ENCODE measurements at places on chromosomes 6 and 20. TPM values are rescaled to one million over a fixed set of nuclear protein-coding genes. Genes with fewer than 3 reads are reported as not detected.

DNA sequence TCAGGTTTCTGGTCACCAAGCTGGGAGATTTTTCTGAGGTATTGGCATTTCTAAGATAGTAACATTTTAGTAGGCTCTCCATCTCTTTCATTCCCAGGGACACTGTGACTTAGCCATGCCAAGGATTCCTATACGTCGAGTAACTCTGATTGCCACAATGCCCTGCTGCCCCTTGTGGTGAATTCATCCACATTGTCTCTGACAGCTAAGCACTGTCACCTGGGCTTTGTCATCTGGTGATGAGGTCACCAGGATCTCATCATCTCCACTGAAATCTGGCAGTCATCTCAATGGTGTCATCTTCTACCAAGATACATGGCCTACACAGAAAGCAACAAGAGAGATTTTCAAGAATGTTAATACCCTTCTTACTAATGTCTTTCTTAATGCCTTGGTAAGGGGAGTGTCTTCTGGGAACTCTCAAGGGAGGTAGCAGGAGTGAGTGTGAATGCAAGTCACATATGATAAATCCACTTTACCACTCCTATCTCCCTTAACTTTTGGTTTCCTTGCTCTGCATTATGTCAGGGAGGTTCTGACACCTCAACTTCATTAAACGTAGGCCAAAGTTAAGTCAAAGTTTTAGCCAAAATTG, 246.7 kb downstream of the CD109 start:
- no peak for DNase-seq

- peak; percentile 44 for DNase-seq
Measured at GRCh38 chr6:6724539-6725467, 136.3 kb downstream of the LY86 start.

DNA sequence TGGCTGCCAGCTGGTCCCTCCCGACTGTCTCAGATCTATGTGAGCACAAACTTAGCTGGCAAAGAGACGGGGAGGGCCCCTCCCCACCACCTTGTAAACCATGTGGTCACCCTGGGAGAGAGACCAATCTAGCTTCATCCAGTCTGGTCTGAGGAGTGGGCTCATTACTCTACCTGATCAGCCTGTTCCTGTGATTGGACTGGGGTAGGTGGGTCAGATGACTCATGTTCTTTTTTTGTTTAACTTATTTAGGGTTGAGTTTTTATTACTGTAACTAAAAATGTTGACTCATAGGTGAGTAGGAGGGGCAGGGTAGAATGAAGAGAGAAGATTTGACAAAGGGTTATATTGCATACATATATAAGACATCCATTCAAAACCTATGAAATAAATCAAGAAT, 4.7 kb downstream of the GSTA4 start:
- no peak for DNase-seq

- DNase-seq, result no peak
Measured at GRCh38 chr20:51359401-51359800, 183.1 kb downstream of the NFATC2 start.

- DNase-seq, result no peak
Measured at GRCh38 chr6:149642829-149643580, 5.5 kb downstream of the KATNA1 start.

- no peak for DNase-seq
Measured at GRCh38 chr6:33695451-33695887, 16.0 kb downstream of the UQCC2 start.

- DNase-seq, result no peak
Measured at GRCh38 chr6:47520282-47520681, 42.7 kb downstream of the CD2AP start.

DNA sequence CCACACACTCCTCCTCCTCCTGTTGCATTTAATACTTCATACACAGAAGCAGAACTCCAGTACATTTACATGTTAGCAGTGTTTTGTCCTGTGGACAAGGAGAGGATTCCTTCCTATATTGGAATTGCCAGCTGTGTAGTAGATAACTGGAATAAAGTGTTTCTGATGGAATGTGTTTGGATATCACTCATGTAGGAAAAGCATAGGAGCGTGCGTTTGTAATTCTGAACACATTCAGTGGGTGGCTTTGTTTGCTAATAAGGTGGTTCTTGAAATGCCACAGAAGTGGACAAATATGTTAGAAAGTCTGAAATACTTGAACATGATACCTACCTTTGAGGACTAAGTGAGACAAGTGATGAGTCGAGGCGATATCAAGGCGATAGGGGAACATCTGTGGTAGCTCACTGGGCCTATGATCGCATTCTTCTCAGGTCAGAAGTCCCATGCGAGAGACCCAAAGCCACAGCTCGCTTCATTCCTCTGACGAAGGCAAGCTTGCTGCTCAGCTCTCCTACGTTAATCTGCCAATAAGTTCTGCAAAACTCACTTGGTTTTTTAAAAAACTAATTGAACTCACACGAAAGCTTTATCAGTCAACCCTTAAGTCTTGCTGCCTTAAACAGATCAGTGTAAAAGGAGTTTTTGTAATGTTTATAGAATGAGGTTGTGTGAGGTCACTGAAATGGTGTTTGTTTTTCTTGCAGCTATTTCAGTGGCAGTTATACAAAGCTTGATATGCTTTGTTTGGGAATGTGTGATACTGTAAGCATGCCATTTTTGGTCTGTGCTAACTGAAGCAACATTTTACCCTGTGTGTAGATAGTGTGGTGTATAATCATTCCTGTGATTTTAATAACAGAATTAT, 159.9 kb downstream of the SOX4 start:
- DNase-seq, result no peak

DNA sequence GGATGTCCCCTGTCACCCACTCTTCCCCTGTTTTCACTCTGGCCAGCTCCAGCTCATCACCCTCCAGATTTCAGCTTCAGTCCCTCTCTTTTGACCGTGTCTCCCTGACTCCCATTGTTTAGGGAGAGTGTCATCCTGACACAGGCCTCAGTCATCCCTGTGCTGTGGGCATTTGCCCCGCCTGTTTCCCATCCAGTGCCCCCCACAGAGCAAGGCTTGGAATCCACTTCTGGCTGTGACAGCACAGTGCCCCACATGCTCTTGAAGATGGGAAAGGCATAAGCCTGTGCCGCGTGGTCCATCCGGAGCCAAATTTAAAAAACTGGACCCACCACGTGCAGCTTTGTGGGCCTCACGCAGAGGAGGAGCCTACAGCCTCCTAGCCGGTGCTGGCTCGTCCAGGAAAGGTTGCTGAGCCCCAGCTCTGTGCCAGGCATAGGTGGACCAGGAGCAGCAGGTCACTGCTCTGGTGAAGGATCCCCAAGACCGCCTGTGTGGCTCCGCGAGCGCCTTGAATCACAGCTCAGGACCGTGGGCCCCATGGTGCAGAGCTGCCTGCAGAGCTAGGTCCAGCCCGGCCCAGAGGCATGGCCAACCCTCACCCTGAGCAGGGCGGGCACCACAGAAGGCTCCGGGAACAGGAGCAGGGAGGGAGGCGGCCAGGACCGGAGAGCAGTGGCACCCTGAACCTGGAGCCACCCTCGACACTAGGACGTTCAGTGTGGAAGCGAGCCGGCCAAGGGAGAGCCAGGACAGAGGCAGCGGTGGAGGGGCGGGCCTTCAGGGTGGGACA, 172.8 kb downstream of the CDH4 start:
- no peak for DNase-seq

DNA sequence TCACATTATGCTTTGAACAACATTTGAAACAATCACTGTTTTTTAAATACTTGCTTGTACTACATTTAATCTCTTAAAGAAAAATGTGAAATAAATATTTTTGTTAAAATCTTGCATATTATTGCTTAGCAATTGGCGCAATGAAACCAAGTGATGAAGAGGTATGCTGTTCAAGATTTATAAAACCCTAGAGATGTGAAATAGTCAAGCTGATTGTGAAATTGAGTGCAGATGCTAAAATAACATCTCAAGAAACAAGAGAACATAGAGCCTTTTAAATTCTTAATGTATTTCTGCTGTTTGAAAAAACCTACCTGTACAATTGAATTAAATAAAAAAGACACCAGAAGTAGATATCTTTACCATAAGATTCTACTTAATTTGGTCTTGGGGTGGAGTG, 179.2 kb upstream of the MCHR2 start:
- no peak for DNase-seq

- DNase-seq, result no peak
Measured at GRCh38 chr6:134636186-134636799, 313.6 kb downstream of the ALDH8A1 start.

GRCh38 chr6:146200176-146200575, 171.3 kb downstream of the GRM1 start:
- DNase-seq, result no peak

- no peak for DNase-seq
Measured at GRCh38 chr20:38111366-38112232, 53.5 kb downstream of the TGM2 start.

DNA sequence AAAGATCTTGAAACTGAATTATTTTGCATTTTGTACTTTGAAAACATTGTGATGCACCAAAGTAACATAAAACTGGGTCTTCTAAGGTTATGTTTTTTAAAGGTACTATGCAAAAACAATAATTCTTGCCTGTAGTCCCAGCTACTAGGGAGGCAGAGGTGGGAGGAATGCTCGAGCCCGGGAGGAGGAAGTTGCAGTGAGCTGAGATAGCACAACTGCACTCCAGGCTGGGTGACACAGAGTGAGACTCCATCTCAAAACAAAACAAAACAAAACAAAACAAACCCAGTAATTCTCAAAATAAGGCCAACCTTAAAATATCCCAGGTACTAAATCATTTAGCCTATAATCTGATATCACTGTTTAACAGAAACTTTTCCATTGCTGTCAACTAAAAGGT, 269.6 kb downstream of the KHDC1L start:
- no peak for DNase-seq

- DNase-seq, result no peak
Measured at GRCh38 chr6:82129797-82130196, 117.7 kb downstream of the IBTK start.

DNA sequence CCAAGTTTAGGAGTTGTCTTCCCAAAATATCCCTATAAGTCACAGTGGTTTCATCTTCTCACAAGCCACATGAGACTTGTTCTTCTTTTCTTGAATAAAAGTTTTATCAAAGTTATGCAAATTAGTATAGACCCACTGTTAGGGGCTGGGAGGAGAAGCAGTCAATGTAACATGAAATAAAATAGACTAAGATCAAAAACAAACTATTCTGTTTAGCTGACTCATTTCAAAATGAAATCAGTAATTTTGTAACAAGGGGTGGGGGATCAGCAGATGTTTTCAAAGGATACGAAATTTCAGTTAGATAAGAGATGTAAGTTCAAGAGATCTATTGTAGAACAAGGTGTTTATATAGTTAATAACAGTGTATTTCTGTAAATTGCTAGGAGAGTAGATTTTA, 339.6 kb upstream of the PRDM1 start:
- DNase-seq, result no peak

DNA sequence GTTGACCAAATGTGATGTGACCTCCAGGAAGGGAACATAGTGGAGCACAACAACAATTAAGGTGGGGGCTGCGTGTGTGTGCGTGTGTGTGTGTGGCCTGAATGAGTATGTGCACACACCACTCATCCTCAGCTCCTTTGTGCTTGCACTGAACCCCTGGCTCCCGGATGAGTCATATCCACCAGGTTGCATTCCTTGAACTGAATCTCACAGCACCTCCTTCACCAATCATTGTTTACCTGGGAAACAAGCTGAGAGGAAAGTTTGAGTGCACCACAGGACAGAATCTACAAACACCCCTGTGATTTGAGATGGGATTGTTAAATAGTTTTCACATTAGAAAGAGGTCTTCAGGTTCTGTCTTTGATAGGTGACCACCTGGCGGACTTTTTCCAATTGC, 33.7 kb upstream of the GPR6 start:
- DNase-seq, result no peak

DNA sequence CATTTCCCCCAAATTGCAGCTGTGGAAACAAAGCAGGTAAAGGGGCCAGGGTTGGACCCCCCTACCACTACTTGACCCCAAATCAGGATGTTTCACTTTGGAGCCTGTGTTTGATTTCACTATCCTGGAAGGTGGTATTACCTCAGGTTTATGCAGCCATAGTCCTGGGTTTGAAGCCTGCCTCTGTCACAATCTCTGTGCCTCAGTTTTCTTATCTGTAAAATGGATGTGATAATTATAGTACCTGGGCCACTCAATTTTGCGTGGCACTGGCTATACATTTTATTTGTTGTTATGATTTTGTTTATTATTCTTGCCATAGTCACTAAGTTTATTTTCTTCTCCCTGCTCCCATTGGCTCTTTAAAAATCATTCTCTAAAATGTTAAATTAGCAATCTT, 26.7 kb downstream of the JARID2 start:
- no peak for DNase-seq

- no peak for DNase-seq
Measured at GRCh38 chr20:63173552-63174191, 42.3 kb downstream of the YTHDF1 start.

DNA sequence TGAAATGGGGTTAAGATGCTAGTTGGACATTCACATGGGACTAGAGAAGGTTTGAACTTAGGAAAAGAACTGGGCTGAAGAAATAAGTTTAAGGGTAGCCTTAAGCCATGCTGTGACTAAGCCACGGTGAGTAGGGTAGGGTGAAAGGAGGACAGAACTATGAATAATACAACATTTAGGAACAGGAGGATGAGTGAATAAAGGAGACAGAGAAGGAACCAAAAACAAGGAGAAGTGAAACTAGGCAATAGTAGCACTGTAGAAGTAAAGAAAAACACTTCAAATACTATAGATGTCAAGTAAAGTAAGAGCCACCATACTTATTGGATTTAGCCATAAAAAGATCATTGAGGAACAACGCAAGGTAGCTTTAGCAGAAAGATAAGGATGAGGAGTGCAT, 111.2 kb downstream of the KCNQ5 start:
- no peak for DNase-seq

- DNase-seq, result no peak
Measured at GRCh38 chr20:16808796-16809195, 60.6 kb downstream of the OTOR start.

- DNase-seq, result no peak
Measured at GRCh38 chr6:126662966-126663365, 323.1 kb downstream of the CENPW start.

GRCh38 chr6:42030585-42031506, 19.5 kb upstream of the TAF8 start:
- DNase-seq, result no peak

- DNase-seq, result no peak
Measured at GRCh38 chr20:7765221-7765620, 175.0 kb downstream of the HAO1 start.

- no peak for DNase-seq
Measured at GRCh38 chr20:34459209-34459897, 56.9 kb upstream of the DYNLRB1 start.

GRCh38 chr6:136788069-136788902, 4.0 kb downstream of the MAP3K5 start:
- DNase-seq, result no peak

- no peak for DNase-seq
Measured at GRCh38 chr6:162942866-162943265, 215.1 kb downstream of the PACRG start.

- DNase-seq, result peak; percentile 87
Measured at GRCh38 chr6:85464722-85465150, 14.9 kb downstream of the NT5E start.

GRCh38 chr6:137341681-137342195, 122.6 kb upstream of the IFNGR1 start:
- no peak for DNase-seq

OXT gene
- not detected for total RNA-seq

FERMT1 gene
- total RNA-seq, result 1.2 TPM

TP53INP2 gene
- total RNA-seq, result 36.9 TPM

SIRPA gene
- 35.6 TPM for total RNA-seq

MEP1A gene
- not detected for total RNA-seq

KAT14 gene
- total RNA-seq, result 8.9 TPM

WASF1 gene
- 25.6 TPM for total RNA-seq

CEBPB gene
- 19.6 TPM for total RNA-seq

C6orf132 gene
- total RNA-seq, result 2.1 TPM

SAMD10 gene
- total RNA-seq, result 8.3 TPM

STX11 gene
- 16.0 TPM for total RNA-seq

NTSR1 gene
- 0.23 TPM for total RNA-seq
